ENCODE measurements at places on chromosomes 6 and 20. TPM values are rescaled to one million over a fixed set of nuclear protein-coding genes. Genes with fewer than 3 reads are reported as not detected.
A peak's percentile ranks its signal among the peaks of the same experiment; 100 is the strongest.

DNA sequence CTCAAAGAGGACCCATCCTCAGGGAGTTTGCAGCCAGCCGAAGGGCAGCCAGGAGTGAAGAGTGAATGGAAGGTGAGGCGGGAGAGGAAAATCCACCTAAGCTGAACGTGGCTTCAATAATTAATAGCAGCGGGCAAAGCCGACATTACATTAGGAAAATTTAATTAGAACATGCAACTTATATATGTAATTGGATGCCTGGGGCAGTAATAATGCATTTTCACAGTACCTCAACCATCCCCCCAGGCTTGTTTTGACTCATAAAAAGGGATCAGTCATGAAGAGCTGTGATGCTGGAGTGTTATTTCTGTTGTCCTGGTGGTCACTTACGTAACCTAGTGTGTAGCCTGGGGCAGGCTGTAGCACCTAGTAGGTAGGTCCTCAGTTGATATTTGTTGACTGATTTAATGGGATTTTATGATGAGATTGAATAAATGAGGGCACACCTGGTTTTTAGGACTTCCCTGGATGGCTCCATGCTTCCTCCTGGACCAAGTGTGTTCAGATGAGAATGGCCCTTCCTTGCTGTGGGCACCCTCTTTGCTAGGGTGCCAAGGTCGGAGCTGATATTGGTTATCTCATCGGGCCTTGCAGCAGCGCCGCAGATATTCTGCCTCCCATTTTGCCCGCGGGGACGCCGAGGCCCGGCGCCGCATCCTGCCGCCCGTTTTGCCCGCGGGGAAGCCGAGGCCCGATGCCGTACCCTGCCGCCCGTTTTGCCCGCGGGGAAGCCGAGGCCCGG lies 128.8 kb downstream of the CDH26 start:
- DNase-seq: no peak

- no peak for DNase-seq
Measured at GRCh38 chr20:52303281-52303950, 111.8 kb upstream of the ZFP64 start.

DNA sequence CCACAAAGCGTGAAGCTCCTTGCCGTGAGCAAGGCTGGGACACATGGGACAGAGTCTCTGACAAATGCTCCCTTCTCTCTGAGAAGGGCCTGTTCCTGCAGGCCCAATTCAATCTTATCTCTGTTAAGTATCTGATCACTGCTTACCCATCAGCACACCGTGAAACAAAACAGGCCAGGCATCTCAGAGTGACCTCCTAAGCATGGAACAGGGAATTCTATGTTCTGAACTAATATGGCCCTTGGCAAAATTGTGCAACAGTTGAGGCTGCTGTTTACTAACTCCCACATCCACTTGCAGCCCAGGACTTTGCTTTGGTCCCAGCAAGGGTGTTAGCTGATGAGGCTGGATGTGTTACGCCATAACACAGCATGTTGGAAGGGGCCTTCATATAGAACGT lies 79.2 kb downstream of the GCLC start:
- DNase-seq: no peak

- DNase-seq: no peak
Measured at GRCh38 chr6:111724505-111724904, 118.8 kb upstream of the TRAF3IP2 start.

DNA sequence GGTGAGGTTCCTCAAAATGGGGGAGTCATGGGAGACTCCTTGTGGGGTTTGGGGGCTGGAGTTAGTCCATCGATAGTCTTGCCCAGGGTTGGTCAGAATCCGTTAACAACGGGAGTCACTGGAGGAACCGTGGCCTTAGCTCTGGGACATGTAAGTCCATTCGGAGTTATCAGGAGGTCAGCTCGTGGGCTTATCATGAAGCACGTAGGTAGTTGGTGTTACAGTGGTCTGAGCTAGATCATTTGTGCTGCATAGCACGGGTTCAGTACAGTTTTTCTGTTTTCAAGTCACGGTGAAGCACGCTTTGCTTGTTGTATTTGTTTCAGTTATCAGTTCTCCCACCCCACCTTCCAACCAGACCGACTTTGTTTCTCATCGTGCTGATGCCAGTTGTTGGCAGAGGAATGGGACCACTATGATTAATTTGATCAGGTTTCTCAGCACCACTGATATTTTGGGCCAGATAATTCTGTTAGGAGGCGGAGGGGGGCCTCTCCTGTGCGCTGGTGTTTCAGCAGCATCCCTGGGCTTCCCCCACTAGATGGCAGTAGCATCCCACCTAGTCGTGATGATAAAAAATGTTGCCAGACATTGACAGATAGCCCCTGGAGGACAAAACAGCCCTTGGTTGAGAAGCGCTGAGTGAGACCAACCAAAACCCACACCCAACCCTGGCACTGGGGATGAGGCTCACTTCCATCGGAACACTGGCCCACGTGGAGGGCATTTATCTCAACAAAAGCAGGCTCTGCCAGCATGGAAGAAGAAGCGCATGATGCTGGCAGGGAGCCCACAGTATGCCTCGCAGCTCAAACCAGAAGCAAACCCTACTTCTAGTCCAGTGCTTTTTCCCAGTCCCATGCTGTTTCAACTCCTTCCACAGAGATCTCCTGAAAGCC lies 2.2 kb upstream of the APMAP start:
- peak; percentile 74 for DNase-seq

DNA sequence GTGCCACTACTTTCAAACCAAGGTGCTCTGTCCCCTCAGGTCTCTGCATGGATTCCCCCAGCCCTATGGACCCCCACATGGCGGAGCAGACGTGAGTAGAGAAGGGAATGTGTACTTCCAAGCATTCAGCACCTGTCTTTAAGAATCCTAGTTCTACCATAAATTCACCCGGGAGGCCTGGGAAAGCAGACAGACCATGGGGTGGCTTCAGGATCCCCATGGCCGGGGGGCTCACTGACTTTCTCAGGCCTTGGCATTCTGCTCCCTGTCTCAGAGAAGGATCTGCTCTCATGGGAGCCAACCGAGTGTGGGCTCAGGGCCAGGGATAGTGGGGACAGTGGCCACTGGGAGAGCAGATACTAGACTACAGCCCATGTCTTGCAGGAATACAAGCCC lies 2.3 kb downstream of the CDC25B start:
- DNase-seq: no peak

- DNase-seq: no peak
Measured at GRCh38 chr20:43379239-43379917, 78.3 kb upstream of the SRSF6 start.

DNA sequence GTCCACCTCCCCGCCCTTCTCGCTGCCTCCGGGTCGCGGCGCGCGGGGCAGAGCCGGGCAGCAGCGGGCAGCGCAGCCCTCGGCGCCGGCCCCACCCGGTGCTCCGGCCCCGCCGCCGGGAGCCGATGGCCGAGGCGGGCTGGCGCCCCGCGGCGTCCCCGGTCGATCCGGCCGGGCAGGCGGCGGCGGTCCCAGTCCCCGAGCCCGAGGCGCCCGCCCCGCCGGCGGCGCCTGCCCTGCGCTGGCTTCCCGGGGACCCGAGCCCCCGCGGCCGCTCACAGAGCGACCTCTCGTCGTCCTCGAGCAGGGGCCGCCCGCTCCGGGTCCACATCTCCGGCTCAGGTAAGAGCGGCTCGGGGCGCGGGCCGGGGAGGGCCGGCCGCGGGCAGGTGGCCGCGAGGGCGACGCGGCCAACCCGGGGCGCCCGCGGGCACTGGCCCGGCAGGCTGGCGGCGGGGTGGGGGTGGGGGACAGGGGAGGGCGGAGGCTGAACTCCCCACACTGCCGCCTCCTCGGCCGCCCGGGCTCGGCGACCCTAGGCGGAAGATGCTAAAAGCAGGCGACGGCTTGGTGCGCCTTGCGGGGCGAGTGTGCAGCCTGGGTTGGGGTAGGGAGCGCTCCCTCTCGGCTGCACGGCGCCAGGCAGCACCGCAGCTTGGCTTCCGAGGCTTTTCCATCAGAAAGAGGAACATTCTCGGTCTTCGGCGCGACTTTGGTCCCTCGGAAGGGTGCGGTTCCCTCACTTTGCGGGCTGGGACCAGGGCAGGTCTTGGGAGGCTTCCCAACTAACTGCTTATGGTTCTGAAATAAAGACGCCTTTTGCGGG lies 25.6 kb upstream of the FUCA2 start:
- DNase-seq: peak; percentile 76

GRCh38 chr6:89582669-89583325 lies 55.8 kb downstream of the LYRM2 start:
- DNase-seq: no peak

GRCh38 chr6:136677344-136677743 lies 114.9 kb downstream of the MAP3K5 start:
- DNase-seq: no peak

DNA sequence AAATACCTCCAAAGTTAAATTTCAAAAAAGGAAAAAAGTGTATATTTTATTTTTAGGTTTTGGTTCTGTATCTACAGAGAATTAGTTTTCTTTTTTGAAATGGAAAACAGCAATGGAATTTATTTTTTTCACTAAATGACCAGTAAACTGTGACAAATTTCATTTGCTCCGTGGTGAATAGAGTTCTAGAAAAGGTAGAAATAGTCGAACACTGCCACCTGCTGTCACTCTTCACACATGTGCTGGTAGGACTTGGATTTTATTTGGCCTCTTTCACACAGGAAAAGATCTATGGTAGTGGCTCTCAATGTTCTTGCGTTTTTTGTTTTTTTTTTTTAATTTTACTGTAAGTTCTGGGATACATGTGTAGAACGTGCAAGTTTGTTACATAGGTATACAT lies 312.5 kb downstream of the EYA4 start:
- no peak for DNase-seq

- no peak for DNase-seq
Measured at GRCh38 chr6:19169366-19169765, 667.8 kb upstream of the ID4 start.

- DNase-seq: no peak
Measured at GRCh38 chr20:58900397-58900796, 47.9 kb downstream of the GNAS start.

GRCh38 chr20:49482621-49483017 lies at the start of gene KCNB1:
KCNB1 (minus strand) TSS chr20:49482668; CDS start chr20:49482480, 188 bp downstream.
- DNase-seq: peak; percentile 73

GRCh38 chr6:12182676-12183075 lies 107.5 kb upstream of the EDN1 start:
- no peak for DNase-seq

DNA sequence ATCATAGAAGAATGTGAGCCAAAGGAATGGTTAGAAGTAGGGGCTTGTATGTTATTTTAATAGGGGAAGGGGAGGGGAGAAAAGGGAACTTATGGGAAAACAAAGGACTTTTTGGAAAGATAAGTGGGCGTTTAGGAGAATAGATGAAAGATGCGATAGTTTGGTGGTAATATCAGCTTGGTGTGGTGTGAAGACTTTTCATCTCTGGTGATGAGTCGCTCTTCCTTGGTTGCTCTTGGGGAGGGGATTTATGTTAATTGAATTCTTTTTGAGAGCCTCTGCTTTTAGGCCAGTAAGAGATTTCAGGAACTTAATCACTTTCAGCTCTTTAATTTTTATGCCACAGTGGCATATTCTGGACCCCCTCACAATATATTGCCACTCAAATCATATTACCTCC lies 10.8 kb downstream of the HECA start:
- no peak for DNase-seq

ANKRD66 gene
- not detected for total RNA-seq

MAS1 gene
- total RNA-seq: not detected

DNA sequence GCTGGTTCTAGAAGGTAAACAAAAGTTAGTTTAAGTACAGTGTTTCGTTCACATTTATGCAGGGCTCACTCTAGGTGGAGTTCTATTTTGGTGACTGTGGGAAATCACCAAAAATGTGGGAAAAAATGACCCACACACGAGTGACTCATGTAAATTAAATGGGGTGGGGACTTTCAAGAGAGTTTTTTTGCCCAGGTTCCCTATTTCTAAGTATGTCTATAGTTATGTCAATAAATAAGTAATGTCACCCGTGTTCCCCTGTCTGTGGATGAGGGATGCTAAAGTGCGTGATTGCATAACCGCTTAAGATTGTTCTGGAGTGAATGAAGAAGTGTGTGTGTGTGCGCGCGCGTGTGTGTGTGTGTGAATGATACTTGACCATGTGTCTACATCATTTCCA lies 69.1 kb downstream of the MYB start:
- no peak for DNase-seq

DNA sequence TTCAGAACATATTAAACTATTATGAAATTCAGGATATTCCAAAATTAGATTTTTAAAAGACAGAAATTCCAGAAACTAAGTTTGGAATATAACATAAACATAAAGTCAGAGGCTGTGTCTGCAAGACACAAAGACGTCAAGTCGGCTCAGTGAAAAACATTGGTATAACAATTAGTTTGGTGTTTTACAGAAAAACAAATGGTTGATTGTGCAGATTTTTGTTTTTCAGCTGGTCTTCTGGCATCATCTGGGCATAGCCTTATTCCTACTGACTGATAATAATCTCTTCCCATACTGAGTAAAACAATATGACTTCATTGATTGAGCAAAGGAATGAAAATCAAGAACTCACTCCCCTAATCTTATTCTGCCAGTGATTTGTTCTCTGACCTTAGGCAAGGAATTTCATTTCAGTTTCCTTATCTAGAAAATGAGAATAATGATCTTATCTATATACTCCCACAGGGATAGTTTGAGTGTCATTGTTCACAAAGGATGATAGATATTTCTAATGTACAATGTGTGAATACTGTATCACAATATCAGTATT lies 84.3 kb downstream of the FRK start:
- no peak for DNase-seq

- peak; percentile 47 for DNase-seq
Measured at GRCh38 chr6:217048-217659, 75.1 kb upstream of the DUSP22 start.

DNA sequence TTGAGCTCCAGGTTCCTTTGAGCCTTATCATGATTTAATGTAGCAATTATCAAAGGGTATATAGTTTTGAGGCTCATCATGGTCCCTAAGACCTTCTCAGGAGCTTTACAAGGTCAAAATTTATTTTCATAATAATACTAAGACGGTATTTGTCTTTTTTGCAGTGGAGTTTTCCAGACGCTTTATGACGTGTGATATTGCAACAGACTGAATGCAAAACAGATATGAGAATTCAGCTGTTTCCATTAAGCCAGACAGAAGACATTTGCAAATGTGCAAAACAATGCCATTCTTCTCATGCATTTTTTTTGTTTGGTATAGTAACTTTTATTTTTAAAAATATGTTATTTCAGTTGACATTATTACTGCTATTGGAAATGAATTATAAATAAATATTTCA lies 24.7 kb upstream of the CNKSR3 start:
- DNase-seq: no peak

CDSN gene
- not detected for total RNA-seq

DNA sequence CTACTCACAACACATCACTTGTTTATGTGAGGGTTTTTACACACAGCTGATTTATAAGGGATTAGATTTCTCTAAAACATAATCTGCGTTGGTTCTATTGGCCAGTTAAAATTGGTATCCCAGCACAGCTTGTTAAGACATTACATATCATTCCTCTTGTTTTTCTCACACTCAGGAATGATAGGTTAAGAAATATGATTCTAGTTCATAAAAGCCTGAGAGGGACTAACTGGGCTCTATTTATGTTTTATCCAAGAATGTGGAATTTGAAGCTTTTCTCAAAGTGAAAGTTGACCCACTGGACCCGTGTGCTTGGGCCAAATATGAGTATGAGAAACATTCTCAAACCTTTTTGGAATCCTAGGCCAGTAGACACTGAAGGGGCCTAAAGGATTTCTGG lies 117.3 kb downstream of the TMEM170B start:
- DNase-seq: no peak

APCDD1L gene
- not detected for total RNA-seq

GRCh38 chr6:52207066-52207465 lies 20.9 kb downstream of the IL17A start:
- no peak for DNase-seq

All from activated naive CD8-positive, alpha-beta T cell treated with anti-CD3 and anti-CD28 coated beads, Interleukin-2, amount 10 ng/mL, durations not matched to agents 7 days and 5 days (primary cell).